ENCODE measurements at places on chromosomes 6 and 20.

DNA sequence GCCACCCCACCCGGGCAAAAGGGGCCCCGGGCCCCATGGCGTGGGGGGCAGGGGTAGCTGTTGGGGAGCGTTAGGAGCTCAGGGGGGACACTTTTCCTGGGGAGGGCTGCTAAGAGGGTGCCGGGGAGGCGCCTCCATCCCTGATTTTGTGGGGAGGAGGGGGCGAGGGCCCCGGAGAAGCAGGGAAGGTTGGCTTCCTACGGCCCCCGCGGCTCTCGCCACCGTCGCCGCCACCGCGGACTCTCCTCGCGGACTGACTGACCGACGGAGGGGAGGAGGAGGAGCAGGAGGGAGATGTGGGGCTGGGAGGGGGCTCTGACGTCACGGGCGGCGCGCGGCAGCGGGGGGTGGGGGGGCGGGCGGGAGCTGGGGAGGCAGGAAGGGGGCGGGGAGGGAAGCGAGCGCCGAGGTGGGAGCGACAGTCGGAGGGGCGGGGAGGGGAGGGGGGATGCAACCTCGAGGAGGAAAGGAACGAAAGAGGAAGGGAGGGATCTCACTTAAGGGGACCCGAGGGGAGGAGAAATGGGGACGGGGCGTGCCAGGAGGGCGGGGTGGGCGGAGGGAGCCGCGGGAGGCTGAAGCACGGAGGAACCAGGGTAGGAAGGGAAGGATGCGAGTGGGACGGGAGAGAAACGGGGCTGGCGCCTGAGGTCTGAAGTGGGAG is 5.1 kb downstream of the GABBR1 start:
- peak; percentile 45 for DNase-seq

- DNase-seq = no peak
These were observed 286.3 kb downstream of the KHDC1L start for GRCh38 chr6:72939004-72939403.

- DNase-seq = no peak
These were observed 144.2 kb downstream of the REV3L start for GRCh38 chr6:111338843-111339242.

DNA sequence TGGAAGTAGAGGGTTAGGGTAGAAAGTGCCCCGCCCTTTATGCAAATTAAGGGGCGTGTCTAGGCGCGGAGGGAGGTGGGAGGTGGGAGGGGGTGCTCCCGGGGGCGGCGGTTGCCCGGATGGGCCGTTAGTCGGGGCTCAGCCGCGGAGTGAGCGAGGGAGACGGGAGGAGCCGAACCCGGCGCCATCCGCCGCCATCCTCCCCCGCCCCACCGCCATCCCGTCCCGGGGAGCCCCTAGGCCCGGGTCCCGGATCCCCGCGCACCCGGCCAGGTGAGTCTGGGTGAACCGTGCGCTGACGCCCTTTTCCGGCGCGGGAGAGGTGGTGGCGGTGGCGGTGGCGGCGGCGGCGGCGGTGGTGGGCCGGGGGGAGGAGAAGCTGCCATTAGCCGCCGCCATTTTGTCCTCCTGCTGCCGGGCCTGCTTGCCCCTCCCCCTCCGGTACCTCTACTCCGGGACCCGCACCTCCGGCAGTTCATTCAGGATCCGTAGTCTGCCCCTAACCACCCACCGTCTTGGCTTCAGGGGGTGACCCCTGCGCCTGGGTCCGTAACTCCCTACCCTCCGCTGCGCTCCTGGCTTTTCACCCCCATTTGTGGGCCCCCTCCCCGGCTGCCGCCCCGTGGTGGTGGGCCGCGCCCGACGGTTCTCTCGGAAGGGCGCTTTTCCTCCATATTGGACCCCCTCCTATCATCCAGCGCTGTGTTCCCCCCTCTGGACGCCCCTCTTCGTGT is at the start of gene PRRC2A:
Gene PRRC2A (plus strand): TSS at position 130 of the 734 bp plus-strand sequence. CDS start 2,075 bp downstream, outside the sequence.
- peak; percentile 75 for DNase-seq

GRCh38 chr6:138769102-138769676 is 4.4 kb upstream of the CCDC28A start:
- DNase-seq = no peak

DNA sequence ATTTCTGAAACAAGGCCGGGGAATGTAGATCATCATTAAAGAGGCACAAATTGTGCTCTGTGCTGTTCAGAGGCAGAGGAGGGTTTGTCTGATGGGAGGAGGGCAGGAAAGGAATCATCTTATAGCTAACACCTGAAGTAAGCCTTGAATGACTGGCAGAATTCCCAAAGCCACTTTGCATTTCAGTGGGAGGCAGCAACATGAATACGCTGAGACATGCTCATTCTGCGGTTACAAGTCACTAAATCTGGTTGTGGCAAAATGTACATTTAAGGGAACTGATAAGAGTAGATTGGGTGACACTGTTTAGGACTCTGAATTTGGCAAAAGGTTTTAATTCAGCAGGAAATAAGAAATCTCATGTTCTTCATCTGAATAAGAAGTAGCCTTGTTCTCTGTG is 4.4 kb upstream of the COL19A1 start:
- DNase-seq = no peak

DNA sequence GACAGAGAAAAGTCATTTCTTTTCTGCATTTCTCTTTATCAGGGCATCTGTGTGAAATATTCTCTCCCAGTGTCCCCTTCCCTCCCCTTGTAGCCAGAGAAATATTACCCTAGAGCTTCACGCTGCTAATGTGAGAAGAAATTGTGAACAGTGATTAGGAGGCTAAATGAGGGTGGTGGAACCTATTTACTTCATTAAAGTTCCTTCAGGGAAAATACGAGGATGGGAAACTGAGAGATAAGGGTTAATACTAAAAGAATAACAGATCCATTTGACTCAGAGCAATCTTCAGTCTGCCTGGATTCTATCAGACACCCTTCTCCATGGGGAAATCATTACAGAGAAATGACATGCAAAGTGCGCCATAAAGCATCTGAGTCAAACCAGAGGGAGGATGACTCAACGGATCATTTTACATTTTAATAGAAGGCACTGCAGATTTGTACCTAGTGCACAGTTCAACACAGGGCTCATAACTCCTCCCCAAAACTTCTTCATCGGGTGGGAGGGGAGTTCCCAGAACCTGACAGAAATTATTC is 131.3 kb downstream of the GJA10 start:
- peak; percentile 1 for DNase-seq

DNA sequence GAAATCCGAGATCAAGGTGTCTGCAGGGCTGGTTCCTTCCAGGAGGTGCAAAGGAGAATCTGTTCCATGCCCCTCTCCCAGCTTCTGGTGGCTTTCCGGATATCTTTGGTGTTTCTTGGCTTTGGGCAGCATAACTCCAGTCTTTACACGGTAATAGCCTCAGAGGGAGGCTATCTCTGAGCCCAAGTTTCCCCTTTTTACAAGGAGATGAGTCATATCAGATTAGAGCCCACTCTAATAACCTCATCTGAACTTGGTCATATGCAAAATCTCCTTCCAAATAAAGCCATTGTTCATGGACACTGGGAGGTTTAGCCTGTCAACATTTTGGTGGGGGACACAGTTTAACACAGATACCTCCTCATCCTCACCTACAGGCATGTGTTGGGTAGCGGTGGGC is 213.7 kb downstream of the ATXN1 start:
- DNase-seq = no peak

DNA sequence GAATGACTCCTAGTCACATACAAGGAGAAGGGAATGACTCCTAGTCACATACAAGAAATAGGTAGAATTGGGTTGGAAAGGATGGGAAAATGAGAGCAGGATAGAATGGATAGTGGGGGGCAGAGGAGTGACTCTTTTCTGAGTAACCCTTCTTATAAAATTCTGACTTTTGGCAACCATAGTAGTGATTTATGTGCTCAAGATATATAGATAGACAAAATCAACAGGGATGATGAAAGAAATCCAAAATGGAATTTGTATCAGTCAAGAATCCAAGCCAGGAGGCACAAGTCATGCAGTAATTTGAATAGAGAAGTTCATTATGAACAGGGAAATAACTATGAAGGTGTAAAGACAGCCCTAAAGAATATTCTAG is 41.7 kb downstream of the ADAT2 start:
- no peak for DNase-seq

DNA sequence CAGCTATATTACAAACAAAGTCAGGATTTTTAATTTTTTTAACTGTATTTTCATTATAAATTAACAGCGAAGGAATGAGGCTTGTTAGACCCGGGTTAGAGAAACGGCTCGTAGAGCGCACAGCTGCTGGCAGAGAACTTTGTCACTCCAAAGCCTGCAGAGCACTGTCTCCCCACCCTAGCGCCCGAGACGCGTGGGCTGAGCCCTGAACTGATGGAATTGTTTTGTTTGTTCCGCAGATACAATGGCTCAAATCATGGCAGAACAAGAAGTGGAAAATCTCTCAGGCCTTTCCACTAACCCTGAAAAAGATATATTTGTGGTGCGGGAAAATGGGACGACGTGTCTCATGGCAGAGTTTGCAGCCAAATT is 810 bp downstream of the LAMP5 start:
- DNase-seq = peak; percentile 43

DNA sequence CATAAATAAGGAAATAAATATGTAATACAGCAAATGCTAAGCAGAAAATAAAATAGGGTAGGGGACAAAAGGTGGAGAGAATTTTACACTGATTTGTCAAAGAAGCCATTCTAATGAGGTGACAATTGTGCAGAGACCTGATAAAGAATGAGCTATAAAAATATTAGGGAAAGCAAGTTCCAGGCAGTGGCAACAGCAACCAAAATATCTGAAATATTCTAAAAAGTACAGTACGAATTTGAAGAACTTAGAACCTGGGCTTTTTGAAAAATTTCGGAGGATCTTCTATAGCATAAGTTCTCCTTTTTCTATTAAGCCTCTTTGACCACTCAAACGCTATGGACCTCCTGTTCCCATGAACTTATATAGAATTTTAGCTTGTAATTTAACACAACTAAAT is 98.0 kb upstream of the FAM184A start:
- no peak for DNase-seq

- DNase-seq = no peak
These were observed 4.2 kb downstream of the GPR31 start for GRCh38 chr6:167153521-167153959.

DNA sequence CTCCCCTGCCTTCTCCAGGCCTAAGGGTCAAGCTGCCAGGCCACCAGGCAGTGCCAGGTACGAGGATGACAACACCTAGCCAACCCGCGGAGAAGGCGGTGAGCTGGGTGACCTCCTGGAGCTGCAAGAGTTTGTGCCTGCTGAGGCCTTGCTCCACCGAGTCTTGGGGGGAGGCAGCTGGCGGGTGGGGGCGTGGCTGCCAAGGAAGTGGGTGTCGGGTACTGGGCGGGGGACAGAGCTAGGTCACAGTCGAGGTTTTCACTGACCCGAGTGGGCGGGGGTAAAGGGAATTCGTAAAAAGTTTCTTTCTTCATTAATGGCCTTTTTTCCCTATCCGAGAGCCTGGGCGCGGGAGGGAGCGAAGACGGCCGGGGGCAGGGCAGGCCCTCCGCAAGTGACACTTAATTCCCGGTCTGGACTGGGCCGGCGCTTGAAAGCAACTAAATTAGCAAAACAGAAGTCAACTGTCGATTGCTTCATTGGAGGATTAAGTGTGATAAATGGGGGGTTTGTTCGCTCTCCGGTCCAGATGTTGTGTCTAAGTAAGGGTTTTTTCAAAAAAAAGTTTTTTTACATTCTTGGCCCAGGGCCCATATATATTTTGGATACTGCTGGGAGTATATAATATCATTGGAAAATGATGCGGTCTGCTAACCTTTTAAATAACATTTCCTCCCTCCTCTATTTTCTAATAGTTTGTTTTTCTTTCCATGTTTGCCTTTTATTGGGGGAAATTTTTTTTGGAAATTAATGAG is 43.1 kb upstream of the FOXP4 start:
- DNase-seq = no peak

DNA sequence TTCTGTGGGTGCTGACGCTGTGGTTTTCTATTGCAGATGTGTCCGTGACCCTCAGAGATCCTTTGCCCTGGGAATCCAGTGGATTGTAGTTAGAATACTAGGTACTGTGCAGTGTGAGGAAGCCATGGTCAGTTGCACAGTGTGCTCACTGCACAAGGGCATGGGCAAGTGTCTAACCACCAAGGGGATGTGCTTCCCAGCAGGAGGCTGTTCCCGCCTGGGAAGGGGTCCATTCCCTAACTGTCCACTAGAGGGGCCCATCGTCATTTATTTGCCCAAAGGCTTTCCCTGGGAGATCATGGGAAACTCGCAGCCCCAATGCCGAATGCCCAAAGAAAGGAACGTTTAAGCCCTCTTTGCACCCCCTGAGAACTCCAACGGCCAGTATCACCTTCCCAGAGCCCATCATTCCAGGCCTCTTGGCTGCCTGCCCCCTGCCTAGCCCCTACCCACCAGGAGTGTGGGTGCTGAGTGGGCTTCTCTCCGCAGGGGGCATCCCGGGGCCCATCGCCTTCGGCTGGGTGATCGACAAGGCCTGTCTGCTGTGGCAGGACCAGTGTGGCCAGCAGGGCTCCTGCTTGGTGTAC is 26.2 kb downstream of the SLCO4A1 start:
- DNase-seq = peak; percentile 76

DNA sequence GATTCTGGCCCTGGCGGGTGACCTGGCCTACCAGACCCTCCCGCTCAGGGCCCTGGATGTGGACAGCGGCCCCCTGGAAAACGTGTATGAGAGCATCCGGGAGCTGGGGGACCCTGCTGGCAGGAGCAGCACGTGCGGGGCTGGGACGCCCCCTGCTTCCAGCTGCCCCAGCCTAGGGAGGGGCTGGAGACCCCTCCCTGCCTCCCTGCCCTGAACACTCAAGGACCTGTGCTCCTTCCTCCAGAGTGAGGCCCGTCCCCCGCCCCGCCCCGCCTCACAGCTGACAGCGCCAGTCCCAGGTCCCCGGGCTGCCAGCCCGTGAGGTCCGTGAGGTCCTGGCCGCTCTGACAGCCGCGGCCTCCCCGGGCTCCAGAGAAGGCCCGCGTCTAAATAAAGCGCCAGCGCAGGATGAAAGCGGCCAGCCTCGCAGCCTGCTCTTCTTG is 868 bp upstream of the SLC2A4RG start:
- no peak for DNase-seq

DNA sequence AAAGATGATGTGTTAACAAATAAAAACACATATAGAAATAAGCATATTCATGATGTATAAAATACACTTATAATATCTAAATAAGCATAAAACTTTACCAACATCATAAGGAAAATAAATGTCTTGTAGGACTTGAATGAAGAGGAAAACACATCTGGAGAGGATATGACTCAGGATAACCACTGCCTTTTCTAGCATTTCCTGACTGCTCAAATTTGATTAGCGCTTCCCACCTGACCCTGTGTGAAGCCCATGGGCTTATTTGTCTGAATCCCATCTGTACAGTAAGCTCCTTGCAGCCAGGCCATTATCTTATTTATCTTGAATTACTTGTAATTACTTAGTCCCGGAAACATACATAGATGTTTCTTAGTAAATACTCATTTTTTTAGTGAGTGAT is 608.6 kb downstream of the COL12A1 start:
- DNase-seq = no peak

DNA sequence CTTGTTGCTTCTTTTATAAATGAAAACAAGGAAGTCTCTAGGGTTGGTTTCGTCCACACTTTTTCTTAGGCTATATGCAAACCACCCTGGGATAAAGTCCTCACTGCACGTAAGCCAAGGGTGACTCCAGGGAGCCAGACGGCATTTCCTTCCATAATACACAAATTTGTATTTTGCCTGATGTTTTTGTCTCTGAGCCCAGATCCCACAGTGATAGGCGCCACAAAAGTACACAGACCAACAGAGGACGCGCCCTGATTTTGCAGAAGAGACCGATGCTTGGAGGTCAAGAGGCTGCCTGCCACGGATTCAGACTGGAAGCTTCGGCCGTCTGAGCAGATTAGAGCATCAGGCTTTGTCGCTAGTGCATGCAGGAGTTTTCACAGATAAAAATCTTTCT is 22.8 kb downstream of the FOXQ1 start:
- DNase-seq = no peak

- no peak for DNase-seq
These were observed 399.4 kb downstream of the CD83 start for GRCh38 chr6:14516956-14517355.
